AG04449 (cell line): ENCODE measurements at places on chromosomes 7 and 10.

- peak; percentile 61 for DNase-seq
Measured at GRCh38 chr10:107971973-107972372, 807.5 kb upstream of the SORCS1 start.

DNA sequence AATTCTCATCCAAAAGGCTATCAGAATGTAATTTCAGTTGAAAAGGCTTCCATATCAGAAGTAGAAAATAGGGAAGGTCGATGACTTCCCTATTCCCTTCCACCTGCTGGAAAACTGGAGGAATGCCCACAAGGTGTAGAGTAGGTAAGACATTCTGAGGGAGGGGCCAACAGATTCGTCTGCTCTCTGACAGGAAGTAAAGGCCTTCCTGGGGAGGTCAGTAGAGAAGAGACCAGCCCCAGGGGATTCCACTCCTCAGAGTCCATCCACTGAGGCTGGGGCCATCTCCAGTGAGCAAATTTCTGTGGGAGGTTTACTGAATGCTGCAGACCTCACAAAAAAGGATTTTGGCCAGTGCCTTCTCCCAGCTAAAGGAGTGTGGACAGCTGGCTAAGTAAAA is 19.5 kb downstream of the NPSR1 start:
- no peak for DNase-seq

- no peak for DNase-seq
Measured at GRCh38 chr7:30177186-30177585, 42.4 kb downstream of the MTURN start.

DNA sequence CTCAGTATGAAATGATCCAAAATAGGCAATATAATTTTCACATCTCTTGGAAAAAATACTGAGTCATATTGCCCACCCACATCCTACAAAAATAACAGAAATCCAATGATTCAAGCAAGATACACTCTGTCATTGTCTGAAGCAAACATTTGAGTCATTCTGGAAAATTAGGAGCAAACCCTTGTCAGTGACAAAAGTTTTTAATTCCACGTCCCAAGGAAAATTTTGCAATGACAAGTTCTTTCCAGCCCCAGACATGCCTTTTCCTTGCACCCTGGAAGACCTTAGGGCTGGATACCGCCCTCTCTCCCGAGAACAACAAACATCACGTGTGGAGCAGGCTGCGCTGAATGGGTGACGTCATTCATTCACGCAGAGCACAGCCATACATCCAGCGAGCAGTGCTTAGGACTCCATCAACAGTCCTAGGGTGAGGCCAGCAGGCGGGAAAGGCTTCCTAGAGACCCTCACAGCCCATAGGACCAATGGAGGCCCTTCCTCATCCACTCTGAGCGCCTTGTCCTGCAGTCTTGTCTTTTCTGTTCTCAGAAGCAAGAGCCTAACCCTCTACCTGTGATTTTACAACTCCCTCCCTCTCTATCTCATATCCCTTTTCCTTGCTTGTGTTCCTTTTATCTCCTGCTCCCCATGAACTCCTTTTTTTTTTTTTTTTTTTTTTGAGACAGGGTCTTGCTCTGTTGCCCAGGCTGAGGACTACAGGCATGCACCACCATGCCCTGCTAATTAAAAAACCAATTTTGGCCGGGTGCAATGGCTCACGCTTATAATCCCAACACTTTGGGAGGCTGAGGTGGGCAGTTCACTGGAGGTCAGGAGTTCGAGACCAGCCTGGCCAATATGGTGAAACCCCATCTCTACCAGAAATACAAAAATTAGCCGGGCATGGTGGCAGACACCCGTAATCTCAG is 23.5 kb upstream of the KDM7A start:
- no peak for DNase-seq

DNA sequence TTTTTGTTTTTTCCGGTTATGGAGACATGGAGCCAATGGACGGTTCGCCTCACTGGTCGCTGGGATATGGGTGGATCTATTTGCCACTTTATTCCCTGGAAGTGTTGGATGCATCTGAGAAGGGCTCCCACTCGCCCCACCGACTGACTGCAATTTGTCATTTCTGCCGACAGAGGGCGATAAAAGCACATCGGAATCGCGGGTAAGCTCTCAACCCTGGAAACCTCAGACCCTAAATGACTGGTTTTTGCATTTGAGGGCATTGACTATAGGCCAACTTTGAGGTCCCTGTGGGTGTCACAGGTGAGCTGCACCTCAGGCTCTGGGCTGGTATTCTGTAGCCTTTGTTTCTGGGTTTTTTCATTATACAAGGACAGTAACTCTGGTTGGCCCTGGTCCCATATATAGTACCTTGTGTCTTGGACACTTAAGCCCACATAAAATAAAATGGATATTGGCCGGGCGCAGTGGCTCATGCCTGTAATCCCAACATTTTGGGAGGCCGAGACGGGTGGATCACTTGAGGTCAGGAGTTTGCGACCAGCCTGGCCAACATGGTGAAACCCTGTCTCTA is 11.9 kb upstream of the OPALIN start:
- DNase-seq: no peak

- no peak for DNase-seq
Measured at GRCh38 chr7:137989094-137989493, 12.8 kb downstream of the CREB3L2 start.

GRCh38 chr10:95284807-95285206 is 6.0 kb downstream of the PDLIM1 start:
- DNase-seq: no peak

GRCh38 chr10:133308421-133309099 is at the start of the genes TUBGCP2 and ZNF511:
TSS of gene TUBGCP2 (minus strand) at chr10:133308872. CDS start at chr10:133302941, 5,931 bp downstream.
TSS of gene ZNF511 (plus strand) at chr10:133308914. CDS start at chr10:133308944, 30 bp downstream.
- DNase-seq: no peak

- DNase-seq: no peak
Measured at GRCh38 chr10:34428501-34428900, 386.6 kb downstream of the PARD3 start.

- no peak for DNase-seq
Measured at GRCh38 chr10:4687397-4687796, 138.6 kb upstream of the AKR1E2 start.

- no peak for DNase-seq
Measured at GRCh38 chr7:431658-432111, 88.0 kb downstream of the PDGFA start.

- no peak for DNase-seq
Measured at GRCh38 chr7:96014617-96015016, 242.3 kb downstream of the DYNC1I1 start.

- no peak for DNase-seq
Measured at GRCh38 chr7:69878015-69878414, 279.7 kb downstream of the AUTS2 start.

DNA sequence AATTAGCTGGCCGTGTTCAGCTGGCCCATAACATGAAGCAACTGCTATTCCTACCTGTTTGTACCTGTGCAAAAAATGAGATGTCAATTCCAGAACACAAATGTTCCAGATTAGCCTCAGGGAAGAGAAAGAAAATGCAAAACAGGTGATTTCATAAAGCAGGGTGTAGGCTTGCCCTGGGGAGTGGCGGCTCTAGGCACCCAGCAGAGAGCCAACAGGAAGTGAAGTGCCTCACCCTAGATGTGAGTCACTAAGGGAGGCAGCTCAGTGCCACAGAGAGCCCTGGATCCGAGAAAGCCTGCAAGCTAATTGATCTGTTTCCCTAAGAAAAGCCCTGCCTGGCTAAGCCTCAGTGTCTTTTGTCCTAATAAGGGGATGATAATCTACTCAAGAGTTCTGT is 240.0 kb downstream of the ARHGAP21 start:
- DNase-seq: no peak
